ENCODE measurements at places on chromosomes 12 and 14. TPM values are rescaled to one million over a fixed set of nuclear protein-coding genes. Genes with fewer than 3 reads are reported as not detected.

Gene TCL1B
- not detected for total RNA-seq

Gene A2ML1
- not detected for total RNA-seq

Gene RNASE3
- not detected for total RNA-seq

Gene PUS1
- total RNA-seq: 19.9 TPM

Gene STRAP
- 73.4 TPM for total RNA-seq

Gene GPRC5D
- not detected for total RNA-seq

Gene USP44
- total RNA-seq: 4.4 TPM

Gene DIO2
- total RNA-seq: 17.8 TPM

Gene AKAP3
- total RNA-seq: 0.63 TPM

Gene KRT82
- total RNA-seq: not detected

Gene HOXC5
- 0.83 TPM for total RNA-seq

Gene SERPINA1
- total RNA-seq: 2.1 TPM

Gene LRFN5
- total RNA-seq: 2.5 TPM

Gene BMAL2
- total RNA-seq: 4.6 TPM

Gene DIO3
- 1.7 TPM for total RNA-seq

Gene KRT3
- total RNA-seq: not detected

Gene KRT73
- not detected for total RNA-seq

Gene GLS2
- 0.97 TPM for total RNA-seq

Gene SLC35E3
- total RNA-seq: 3.3 TPM

Gene CEP170B
- 37.4 TPM for total RNA-seq

Gene CLEC1B
- total RNA-seq: not detected

Gene KSR2
- total RNA-seq: under 0.01 TPM

Gene TC2N
- total RNA-seq: 17.8 TPM

Gene DNAJC22
- not detected for total RNA-seq

Gene TAS2R46
- total RNA-seq: not detected

Gene LRRC10
- not detected for total RNA-seq

Gene LPAR5
- 1.7 TPM for total RNA-seq

Gene MYL2
- total RNA-seq: not detected

Gene ASCL1
- total RNA-seq: not detected

Gene LALBA
- total RNA-seq: not detected

Gene MYF6
- not detected for total RNA-seq

Gene PRDM4
- 18.3 TPM for total RNA-seq

Gene TRPV4
- total RNA-seq: 0.50 TPM

Gene PIWIL1
- under 0.01 TPM for total RNA-seq

Gene DEPDC4
- 0.50 TPM for total RNA-seq

Gene WSCD2
- total RNA-seq: 24.7 TPM

Gene RPL41
- total RNA-seq: 4,166 TPM

Gene TAS2R42
- not detected for total RNA-seq

Gene CFAP54
- 3.0 TPM for total RNA-seq

Gene NUAK1
- total RNA-seq: 7.1 TPM

Gene AICDA
- not detected for total RNA-seq

Gene FAM90A1
- total RNA-seq: under 0.01 TPM

Gene SLIRP
- 102 TPM for total RNA-seq

Gene SLC7A8
- 48.3 TPM for total RNA-seq

Gene POTEG
- not detected for total RNA-seq

Gene STAB2
- total RNA-seq: not detected

Gene OAS2
- total RNA-seq: 6.5 TPM

Gene PLXNC1
- 6.9 TPM for total RNA-seq

Gene LRRIQ1
- 0.17 TPM for total RNA-seq

Gene ANKS1B
- total RNA-seq: 21.4 TPM

Gene IQSEC3
- 0.26 TPM for total RNA-seq

Gene SYNDIG1L
- 0.33 TPM for total RNA-seq
